ENCODE measurements at places on chromosomes 12 and 14.
A peak's percentile ranks its signal among the peaks of the same experiment; 100 is the strongest.

- DNase-seq: no peak
- H3K36me3 ChIP-seq: no peaks in the 10 kb centered on the region
- H3K27ac ChIP-seq: no peak overlapping the region
- no peaks in the 10 kb centered on the region for H3K4me1 ChIP-seq
- no peak overlapping the region for H3K4me3 ChIP-seq
These were observed 66.9 kb upstream of the NRXN3 start for GRCh38 chr14:78103271-78103670.

DNA sequence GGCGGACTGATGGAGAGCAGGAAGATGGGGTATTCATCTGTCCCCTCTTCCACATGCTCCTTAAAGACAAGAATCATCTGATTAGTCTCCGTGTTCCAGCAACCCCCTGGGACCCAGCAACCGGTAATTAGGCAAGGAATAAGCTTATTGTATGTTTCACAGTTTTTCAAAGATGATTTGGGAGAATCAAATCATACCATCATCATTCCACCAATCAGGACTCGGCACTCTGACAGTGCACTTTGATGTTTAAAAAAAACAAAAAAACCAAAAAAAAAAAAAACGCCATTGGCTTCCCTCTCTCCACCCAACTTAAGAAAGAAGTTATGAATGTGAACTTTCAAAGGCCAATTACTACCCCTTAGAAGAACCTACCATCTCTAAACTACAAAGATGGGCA is 1.3 kb upstream of the DYNC1H1 start:
- H3K36me3 ChIP-seq: peaks cover 21% of the 10 kb centered on the region
- no peaks in the 10 kb centered on the region for H3K27me3 ChIP-seq
- peaks cover 36% of the 10 kb centered on the region for H3K4me1 ChIP-seq

DNA sequence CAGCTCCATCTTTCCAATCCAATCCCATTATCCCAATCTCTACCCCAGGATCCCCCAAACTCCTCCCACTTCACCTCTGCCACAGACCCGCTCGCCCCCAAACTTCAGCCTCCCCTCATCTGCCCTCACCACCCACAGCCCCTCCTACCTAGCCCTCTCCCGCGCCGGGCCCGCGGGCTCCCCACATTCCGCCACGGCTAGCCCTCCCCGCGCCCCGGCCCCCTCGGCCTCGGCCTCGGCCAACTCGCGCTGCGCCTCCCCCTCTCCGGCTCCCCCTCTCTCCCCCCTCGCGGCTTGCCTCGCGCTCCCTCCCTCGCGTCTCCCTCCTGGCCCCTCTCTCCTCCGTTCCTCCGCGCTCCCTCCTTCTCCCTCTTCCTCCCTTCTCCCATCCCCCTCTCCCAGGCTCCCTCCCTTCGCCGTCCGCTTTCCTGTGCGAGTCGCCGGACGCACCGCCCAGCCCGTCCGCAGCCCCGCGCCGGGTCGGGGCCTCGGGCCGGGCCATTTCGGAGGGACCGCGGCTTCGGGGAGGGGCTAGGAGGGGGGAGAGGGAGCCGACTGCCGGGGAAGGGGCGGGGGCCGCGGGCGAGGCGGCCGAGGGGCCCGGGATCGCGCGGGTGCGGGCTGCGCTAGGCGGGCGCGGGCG is at the start of gene ATN1:
ATN1 (plus strand) TSS at position 581 of the 643 bp plus-strand sequence. CDS start 6,043 bp downstream, outside the sequence.
- DNase-seq: peak; percentile 72
- no peaks in the 10 kb centered on the region for H3K27me3 ChIP-seq
- H3K4me1 ChIP-seq: peaks cover 49% of the 10 kb centered on the region

- no peak overlapping the region for H3K4me3 ChIP-seq
- H3K27me3 ChIP-seq: no peaks in the 10 kb centered on the region
- no peak overlapping the region for H3K27ac ChIP-seq
These were observed 57.9 kb downstream of the SLC38A1 start for GRCh38 chr12:46210873-46211439.

- H3K27ac ChIP-seq: no peak overlapping the region
- H3K36me3 ChIP-seq: no peaks in the 10 kb centered on the region
- no peak for DNase-seq
- no peaks in the 10 kb centered on the region for H3K27me3 ChIP-seq
- H3K4me1 ChIP-seq: 0 out of 2 replicates have a peak, but pooled peaks cover 3% of the 10 kb centered on the region
- H3K4me3 ChIP-seq: no peak overlapping the region
These were observed 99.5 kb downstream of the ERGIC2 start for GRCh38 chr12:29281371-29282005.

DNA sequence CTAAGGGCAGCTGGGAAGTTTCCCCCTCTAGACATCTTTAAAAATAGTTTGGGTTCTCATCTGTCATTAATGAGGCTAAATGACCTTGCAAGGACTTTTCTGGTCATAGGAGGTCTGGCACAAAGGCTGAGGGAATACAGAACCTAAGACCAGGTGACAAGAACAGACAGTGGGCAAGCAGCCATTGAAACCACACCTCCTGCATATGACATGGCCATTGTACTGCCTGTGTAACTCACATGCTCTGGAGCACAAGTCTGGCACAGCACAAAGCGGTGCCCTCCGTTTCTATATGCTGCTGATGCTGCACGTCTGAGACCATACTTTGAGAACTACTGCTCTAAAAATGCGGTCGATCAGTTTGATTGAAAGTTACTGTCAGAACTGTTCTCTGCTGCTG is 143.3 kb downstream of the APAF1 start:
- no peaks in the 10 kb centered on the region for H3K36me3 ChIP-seq
- DNase-seq: no peak
- H3K4me3 ChIP-seq: no peak overlapping the region
- H3K27ac ChIP-seq: no peak overlapping the region

DNA sequence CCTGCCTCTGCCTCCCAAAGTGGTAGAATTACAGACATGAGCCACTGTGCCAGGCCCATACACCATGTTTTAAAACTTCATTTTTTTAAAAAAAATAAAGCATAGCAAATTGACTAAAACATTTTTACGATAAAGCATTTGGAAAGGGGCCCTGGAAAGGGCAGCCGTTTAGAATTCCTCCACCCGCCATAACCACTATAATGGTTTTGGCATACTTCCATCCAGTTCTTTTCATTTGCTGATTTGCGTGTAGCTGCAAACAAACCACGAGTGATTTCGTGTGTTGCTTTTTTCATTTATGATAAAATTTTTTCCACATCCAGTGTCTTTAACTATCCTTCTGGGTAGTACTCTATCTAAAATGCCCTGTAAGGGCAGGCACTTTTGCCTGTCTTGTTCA is 91.8 kb upstream of the RIN3 start:
- H3K27ac ChIP-seq: no peak overlapping the region
- DNase-seq: no peak
- no peak overlapping the region for H3K4me3 ChIP-seq
- no peaks in the 10 kb centered on the region for H3K36me3 ChIP-seq
- H3K4me1 ChIP-seq: peaks cover 4% of the 10 kb centered on the region

DNA sequence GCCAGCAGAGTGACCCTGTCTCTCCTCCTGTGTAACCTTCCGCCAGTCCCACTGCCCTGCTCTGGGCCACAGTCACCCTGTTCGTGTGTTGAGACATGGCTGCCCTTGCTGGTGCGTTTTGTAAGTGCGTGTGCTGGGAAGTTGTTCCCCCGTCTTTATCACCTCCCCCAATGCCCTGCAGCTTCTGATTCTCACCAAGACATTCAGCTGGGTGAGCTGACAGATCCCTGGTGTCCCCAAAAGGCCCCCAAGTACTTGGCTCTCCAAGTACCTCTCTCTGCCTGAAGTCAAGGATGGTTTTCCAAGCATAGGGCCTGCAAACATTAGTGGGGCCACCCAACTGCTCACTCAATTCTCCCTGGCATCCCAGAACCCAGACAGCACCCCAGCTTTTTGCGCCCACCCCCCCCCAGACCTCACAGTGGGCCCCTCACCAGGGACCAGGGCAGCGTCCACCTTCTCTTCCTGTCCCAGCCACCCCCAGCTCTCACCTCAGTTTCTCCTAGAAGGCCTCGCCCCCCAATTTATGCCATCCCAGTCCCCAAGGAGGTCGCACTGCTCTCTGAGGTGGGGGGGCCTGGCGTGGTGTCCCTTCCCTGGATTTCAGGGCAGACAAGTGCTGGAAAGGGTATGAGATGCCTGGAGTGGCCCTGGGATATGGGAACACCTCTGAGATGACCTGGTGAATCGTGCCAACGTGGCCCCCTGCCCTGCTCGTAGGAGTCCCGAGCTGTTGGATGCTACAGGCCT is 51.8 kb upstream of the EML1 start:
- H3K36me3 ChIP-seq: peaks cover 10% of the 10 kb centered on the region
- H3K27me3 ChIP-seq: no peaks in the 10 kb centered on the region
- peaks cover 68% of the 10 kb centered on the region for H3K4me1 ChIP-seq
- no peak overlapping the region for H3K27ac ChIP-seq
- H3K4me3 ChIP-seq: no peak overlapping the region

GRCh38 chr12:29147731-29148595 is 1.1 kb upstream of the FAR2 start:
- peaks cover 3% of the 10 kb centered on the region for H3K4me1 ChIP-seq
- peak overlapping the region; percentile 63 for H3K4me3 ChIP-seq
- H3K27me3 ChIP-seq: no peaks in the 10 kb centered on the region
- peak; percentile 5 for DNase-seq
- H3K27ac ChIP-seq: no peak overlapping the region

- H3K4me1 ChIP-seq: peaks cover 45% of the 10 kb centered on the region
- H3K36me3 ChIP-seq: no peaks in the 10 kb centered on the region
- H3K4me3 ChIP-seq: no peak overlapping the region
- H3K27ac ChIP-seq: peak overlapping the region; percentile 69
- peak; percentile 83 for DNase-seq
These were observed 653.9 kb upstream of the TBX3 start for GRCh38 chr12:115337693-115338543.

- H3K4me3 ChIP-seq: no peak overlapping the region
- no peaks in the 10 kb centered on the region for H3K36me3 ChIP-seq
- no peaks in the 10 kb centered on the region for H3K27me3 ChIP-seq
- DNase-seq: no peak
- peaks cover 11% of the 10 kb centered on the region for H3K4me1 ChIP-seq
These were observed 20.5 kb downstream of the DERA start for GRCh38 chr12:15931590-15932053.

All from SJSA1 (cell line).